ENCODE measurements at places on chromosomes 12 and 14. TPM values are rescaled to one million over a fixed set of nuclear protein-coding genes. Genes with fewer than 3 reads are reported as not detected.

The FAM181A gene
- total RNA-seq: not detected

The TAS2R31 gene
- 0.16 TPM for total RNA-seq

The GLIPR1L1 gene
- total RNA-seq: not detected

The TMEM132C gene
- total RNA-seq: not detected

The TAS2R20 gene
- total RNA-seq: 0.07 TPM

The GRIN2B gene
- total RNA-seq: 3.9 TPM

Measured in A549 treated with RU486 at 1 μM for 4 hours (cell line).